Pericardium fibroblast (primary cell): ENCODE measurements at places on chromosomes 7 and 10. TPM values are rescaled to one million over a fixed set of nuclear protein-coding genes. Genes with fewer than 3 reads are reported as not detected.

The FAM171A1 gene
- 20.9 and 24.5 TPM in 2 replicates for total RNA-seq

The PPP3CB gene
- total RNA-seq: 17.9 and 25.8 TPM in 2 replicates

The ACSM6 gene
- not detected in 2 replicates for total RNA-seq

The EBF3 gene
- total RNA-seq: 12.8 and 15.9 TPM in 2 replicates

The LRRC17 gene
- 76.1 and 264 TPM in 2 replicates for total RNA-seq

The NSMCE4A gene
- total RNA-seq: 17.5 and 25.1 TPM in 2 replicates
